Stomach (tissue), 19 donors: ENCODE measurements at places on chromosomes 5 and 9. TPM values are rescaled to one million over a fixed set of nuclear protein-coding genes. Genes with fewer than 3 reads are reported as not detected.
A peak's percentile ranks its signal among the peaks of the same experiment; 100 is the strongest.

PAIP2 gene
- total RNA-seq: 51.3 TPM

DNA sequence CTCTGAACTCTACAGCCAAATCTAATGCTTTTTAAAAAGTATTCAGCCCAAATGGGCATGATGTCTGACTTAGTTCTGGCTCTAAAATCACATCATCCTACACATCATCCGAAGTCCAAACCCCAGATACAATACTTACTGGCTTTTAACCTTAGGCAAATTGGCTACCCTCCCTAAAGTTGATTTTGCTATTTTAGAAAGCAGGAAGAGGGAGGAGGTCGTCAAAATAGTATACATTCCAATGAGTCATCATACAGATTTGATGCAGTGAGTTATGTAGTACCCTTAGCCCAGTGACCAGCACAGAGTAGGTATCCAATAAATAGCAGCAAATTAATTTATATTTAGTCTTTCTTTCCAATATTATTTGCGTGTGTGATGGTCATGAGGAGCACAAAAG lies 582.0 kb upstream of the TUSC1 start:
- H3K4me3 ChIP-seq: no peak overlapping the region
- H3K27me3 ChIP-seq: no peaks in the 10 kb centered on the region
- H3K36me3 ChIP-seq: no peaks in the 10 kb centered on the region
- DNase-seq: no peak
- no peak overlapping the region for H3K27ac ChIP-seq
- H3K4me1 ChIP-seq: no peaks in the 10 kb centered on the region

GRCh38 chr5:172207511-172207910 lies 13.5 kb downstream of the EFCAB9 start:
- H3K4me3 ChIP-seq: no peak overlapping the region
- H3K36me3 ChIP-seq: peaks cover 5% of the 10 kb centered on the region
- no peaks in the 10 kb centered on the region for H3K27me3 ChIP-seq
- no peaks in the 10 kb centered on the region for H3K4me1 ChIP-seq
- no peak for DNase-seq
- no peak overlapping the region for H3K27ac ChIP-seq

DNA sequence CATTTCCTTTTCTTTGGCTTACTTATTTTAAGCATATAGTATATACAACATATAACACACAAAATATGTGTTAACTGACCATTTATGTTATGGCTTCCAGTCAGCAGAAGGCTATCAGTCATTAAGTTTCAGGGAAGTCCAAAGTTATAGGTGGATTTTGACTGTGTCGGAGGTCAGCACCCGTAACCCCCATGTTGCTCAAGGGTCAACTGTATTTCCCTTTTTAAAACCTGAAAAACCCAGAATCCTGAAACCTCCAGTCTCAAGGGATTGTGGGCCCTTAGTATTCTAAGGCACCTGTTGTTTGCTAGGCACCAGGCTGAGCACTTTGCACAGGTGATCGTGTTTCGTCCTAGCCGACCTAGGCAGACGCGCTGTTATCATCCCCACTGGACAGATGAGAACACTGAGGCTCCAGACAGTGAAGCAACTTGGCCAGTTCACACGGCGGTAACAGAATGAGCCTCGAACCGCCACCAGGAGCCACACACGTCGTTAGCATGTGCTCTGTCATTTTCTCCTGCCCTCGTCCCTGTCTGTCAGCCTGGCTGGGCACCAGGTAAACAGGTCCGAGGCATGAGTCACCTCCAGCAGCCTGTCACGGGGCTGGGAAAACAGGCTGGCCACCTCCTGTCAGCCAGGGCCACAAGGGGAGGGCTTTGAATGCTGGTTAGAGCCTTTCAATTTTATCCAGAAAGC lies 39.9 kb downstream of the DUSP1 start:
- no peaks in the 10 kb centered on the region for H3K27me3 ChIP-seq
- no peaks in the 10 kb centered on the region for H3K36me3 ChIP-seq
- DNase-seq: peak; percentile 83
- H3K4me1 ChIP-seq: peaks cover 24% of the 10 kb centered on the region
- peak overlapping the region; percentile 93 for H3K27ac ChIP-seq
- no peak overlapping the region for H3K4me3 ChIP-seq

DNA sequence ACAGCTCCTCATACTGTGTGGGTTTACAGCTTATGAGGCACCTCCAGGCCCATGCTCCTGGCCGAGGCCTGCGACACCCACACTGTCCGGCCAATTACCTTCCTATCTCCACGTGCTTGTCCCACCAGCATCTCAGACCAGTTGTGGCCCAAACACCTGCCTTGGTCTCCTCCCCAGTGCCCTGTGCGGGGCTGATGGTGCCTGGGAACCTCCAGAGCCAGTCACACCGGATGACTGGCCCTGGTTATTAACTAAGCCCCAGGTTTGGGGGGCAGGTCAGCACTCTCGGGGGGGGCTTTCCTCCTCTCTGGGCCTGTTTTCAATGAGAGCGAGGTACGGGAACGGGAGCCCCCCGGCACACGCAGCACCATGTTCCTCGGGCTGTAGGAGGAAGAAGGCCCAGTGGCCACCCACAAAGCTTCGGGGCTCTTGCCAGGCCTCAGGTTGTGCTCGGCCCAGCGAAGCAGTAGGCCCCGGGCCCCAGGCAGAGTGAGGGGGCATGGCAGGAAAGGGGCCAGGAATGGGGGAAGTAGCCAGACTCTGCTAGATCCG lies 76.0 kb upstream of the PHYKPL start:
- H3K4me1 ChIP-seq: peaks cover 6% of the 10 kb centered on the region
- no peak for DNase-seq
- no peak overlapping the region for H3K4me3 ChIP-seq
- no peak overlapping the region for H3K27ac ChIP-seq
- no peaks in the 10 kb centered on the region for H3K36me3 ChIP-seq

GRCh38 chr5:74945561-74946165 lies 79.5 kb upstream of the FAM169A start:
- H3K4me1 ChIP-seq: peaks cover 25% of the 10 kb centered on the region
- H3K27me3 ChIP-seq: no peaks in the 10 kb centered on the region
- no peak for DNase-seq
- H3K4me3 ChIP-seq: no peak overlapping the region
- no peak overlapping the region for H3K27ac ChIP-seq
- H3K36me3 ChIP-seq: no peaks in the 10 kb centered on the region

C9orf85 gene
- 2.6 TPM for total RNA-seq

DNA sequence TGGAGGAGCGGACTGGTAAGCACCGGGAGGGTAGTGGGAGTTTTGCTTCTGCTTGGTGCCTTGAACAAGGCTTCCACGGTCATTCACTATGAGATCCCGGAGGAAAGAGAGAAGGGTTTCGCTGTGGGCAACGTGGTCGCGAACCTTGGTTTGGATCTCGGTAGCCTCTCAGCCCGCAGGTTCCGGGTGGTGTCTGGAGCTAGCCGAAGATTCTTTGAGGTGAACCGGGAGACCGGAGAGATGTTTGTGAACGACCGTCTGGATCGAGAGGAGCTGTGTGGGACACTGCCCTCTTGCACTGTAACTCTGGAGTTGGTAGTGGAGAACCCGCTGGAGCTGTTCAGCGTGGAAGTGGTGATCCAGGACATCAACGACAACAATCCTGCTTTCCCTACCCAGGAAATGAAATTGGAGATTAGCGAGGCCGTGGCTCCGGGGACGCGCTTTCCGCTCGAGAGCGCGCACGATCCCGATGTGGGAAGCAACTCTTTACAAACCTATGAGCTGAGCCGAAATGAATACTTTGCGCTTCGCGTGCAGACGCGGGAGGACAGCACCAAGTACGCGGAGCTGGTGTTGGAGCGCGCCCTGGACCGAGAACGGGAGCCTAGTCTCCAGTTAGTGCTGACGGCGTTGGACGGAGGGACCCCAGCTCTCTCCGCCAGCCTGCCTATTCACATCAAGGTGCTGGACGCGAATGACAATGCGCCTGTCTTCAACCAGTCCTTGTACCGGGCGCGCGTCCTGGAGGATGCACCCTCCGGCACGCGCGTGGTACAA lies 556 bp downstream of the PCDHGC3 start:
- H3K4me1 ChIP-seq: peaks cover 63% of the 10 kb centered on the region
- no peaks in the 10 kb centered on the region for H3K27me3 ChIP-seq
- peak overlapping the region; percentile 92 for H3K27ac ChIP-seq

DNA sequence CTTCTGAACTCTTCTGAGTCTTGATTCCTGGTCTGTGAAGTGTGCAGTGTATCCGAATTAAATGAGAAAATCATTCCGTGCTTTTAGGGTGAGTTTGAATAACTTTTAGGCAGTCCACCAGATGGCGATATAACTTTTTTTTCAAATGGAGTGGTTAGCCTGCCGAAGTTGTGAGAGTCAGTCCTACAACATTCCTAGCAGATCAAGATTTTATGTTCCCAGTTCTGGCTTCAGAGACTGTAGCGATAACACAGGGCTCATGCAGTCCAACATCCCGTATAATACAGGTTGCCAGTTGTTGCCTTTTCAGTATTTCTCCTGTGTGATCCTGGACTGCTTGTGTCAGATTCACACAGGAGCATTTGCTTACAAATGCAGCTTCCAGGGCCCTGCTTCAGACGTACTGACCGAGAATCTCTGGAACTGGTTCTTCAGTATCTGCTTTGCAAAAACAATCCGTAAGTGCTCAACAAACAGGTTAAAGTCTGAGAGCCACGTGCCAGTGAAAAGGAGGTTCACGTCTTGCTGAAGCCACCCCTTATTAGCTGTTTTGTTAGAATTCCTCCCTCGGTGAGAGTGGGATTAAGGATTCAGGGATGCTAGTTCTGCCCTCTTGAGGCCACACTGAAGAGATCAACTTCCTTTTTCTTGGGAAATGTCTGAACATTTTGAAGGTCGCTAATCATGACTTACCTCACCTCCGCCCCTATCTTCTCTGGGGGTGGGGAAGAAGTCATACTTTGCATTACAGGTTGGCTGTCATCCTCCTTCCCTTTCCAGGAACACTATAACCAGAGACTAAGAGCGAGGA lies 22.8 kb downstream of the SMIM3 start:
- H3K4me1 ChIP-seq: no peaks in the 10 kb centered on the region
- H3K27me3 ChIP-seq: no peaks in the 10 kb centered on the region
- no peak for DNase-seq
- H3K4me3 ChIP-seq: peak overlapping the region; percentile 24
- peak overlapping the region; percentile 33 for H3K27ac ChIP-seq

DNA sequence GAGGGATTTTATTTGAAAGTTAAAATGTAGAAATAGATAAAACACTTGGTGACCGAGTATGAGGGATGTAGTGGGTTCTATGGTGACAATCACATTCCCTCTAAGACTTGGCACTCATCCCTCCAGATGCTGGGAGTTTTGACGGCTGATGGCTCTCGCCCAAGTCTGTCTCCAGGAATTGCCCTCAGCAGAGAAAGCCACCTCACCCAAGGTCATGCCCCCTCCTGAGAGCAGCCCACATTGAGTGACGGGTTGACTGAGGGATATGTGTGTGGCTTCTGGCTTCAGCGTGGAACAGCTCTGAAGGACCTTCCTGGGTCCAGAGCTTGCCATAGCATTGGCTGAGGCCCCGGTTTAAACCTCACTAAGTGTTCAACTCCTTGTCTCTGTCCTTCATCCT lies 19.4 kb downstream of the CAVIN4 start:
- no peak overlapping the region for H3K27ac ChIP-seq
- H3K27me3 ChIP-seq: no peaks in the 10 kb centered on the region
- DNase-seq: no peak
- no peaks in the 10 kb centered on the region for H3K4me1 ChIP-seq
- H3K36me3 ChIP-seq: no peaks in the 10 kb centered on the region
- H3K4me3 ChIP-seq: no peak overlapping the region

DNA sequence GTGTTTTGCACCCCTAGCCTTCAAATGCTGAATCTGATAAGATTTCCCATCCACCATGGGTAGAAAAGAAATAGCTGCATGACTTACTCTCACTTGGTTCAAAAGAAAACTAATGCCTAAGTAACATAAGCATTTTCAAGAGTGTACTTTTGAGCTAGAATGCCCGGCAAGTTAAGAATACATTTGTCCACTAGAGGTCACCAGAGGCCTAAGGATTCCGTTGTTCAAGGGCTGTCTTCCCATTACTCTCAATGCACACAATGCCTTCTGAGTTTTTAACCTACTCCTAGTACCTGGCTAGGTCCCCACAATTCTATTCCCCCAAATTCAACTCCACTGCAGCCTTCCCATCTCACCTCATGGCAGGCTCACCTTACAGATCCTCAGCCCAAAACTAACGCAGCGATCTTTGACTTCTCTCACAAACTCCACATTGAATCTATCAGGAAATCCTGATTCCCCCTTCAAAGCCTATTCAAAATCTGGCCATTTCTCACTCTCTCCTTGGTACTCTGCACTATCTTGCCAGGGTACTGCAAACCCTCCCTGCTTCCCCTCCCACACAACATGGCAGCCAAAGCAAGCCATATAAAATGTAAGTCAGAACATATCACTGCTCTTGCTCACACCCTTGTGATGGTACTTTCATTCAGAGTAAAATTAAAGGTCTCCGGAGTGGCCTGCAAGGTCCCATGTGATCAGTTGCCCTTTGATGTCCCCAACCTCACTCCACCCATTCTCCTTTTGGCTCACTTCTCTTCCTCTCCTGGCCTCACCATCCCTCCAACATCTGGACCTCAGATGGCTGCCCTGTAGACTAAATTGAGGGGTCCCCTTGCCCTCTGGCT lies 13.4 kb downstream of the OXCT1 start:
- no peaks in the 10 kb centered on the region for H3K27me3 ChIP-seq
- H3K36me3 ChIP-seq: peaks cover 78% of the 10 kb centered on the region
- H3K27ac ChIP-seq: no peak overlapping the region
- DNase-seq: peak; percentile 90
- H3K4me3 ChIP-seq: no peak overlapping the region
